Neural progenitor cell (in vitro differentiated cells): ENCODE measurements at places on chromosomes 2 and 18.

- DNase-seq, result no peak
Observed at GRCh38 chr18:23415515-23415914, 37.6 kb upstream of the RIOK3 start.

- DNase-seq, result no peak
Observed at GRCh38 chr2:31324016-31324633, 90.2 kb downstream of the EHD3 start.

GRCh38 chr2:144215701-144216675 lies 303.9 kb downstream of the ZEB2 start:
- DNase-seq, result no peak

GRCh38 chr2:64943387-64944150 lies 45.6 kb upstream of the SLC1A4 start:
- DNase-seq, result no peak

- DNase-seq, result peak; percentile 18
Observed at GRCh38 chr2:84487298-84487996, 28.4 kb upstream of the SUCLG1 start.

DNA sequence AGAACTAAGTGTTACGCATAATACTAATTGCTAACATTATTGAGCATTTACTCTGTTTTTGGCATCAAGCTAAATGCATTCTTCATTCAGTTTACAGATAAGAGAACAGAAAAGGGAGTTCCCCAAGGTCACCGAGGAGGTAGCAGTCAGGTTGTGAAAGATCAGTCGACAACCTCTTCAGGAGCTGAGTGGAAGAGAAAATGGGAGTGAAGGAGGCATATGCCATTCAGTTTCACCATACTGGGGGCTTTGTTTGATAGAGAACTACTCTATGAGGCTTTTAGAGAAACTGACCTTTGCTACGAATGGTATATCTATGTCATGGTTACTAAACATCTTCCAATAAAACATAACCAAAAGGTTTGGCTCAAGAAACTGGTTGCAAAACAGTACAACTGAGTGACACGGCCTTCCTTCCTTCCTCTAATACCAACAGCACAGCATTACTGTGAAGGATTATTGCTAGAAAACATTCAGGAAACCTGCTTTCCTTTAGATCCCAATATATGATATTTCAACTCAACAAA lies 112.1 kb downstream of the RBMS1 start:
- no peak for DNase-seq

DNA sequence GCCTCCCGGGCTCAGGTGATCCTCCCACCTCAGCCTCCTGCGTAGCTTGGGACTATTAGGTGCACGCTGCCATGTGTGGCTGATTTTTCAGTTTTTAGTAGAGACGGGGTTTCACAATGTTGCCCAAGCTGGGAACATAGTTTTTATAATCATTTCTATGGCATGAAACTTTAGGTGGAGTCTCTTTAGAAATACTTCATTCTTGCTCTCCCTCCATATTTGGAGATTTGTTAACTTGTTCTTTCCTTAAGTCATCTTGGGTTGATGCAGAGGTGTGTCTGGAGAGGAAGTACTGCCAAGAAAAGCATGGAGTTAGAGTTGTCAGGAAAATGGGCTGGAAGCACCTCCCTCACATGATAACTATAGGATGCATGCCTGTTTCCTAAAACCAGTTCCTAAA lies 17.4 kb downstream of the ZNF532 start:
- no peak for DNase-seq
